ENCODE measurements at places on chromosomes 16 and 17.

- no peak for DNase-seq
Observed at GRCh38 chr17:3529817-3530741, 27.5 kb downstream of the TRPV3 start.

DNA sequence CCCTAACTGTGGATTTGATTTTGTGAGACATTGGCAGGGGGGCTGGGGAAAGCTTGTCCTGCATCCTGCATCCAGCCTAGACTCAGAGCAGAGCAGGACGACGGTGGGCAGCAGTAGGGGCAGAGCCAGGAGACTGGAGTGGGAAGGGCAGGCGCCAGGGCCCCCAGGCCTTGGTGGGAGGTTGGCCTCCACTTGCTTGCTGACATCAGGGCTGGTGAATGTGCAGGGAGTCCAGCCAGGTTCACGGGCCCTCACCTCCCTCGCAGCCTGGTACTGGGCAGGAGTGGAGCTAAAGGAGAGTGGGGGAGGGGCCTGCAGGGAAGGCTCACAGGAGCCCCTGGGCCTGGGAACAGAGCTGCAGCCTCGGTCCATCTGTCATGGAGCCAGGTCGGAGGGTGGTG, 2.2 kb upstream of the SMTNL2 start:
- DNase-seq = no peak

DNA sequence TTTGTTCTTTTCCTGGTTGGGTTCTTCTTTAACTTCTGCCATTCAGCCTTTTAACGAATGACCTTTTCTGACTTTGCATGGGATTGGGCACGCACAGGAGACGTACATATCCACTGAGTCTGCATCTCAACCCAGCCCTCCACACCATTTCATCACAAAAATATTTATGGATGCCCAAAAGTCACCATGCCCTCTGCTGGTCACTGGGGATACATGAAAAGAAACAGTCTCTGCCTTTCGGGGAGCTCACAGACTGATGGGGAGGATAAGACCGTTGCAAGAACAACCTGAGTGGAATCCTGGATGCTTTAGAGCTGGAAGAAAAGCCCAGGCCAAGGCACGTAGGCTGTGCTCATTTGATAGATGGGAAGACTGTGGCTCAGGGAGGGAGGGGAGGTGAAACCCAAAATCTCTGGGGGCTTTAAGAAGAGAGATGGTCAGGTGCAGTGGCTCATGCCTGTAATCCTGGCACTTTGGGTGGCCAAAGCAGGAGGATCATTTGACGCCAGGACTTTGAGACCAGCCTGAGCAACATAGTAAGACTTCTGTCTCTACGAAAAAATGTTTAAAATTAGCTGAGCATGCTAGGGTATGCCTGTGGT, 7.9 kb upstream of the MT2A start:
- DNase-seq = no peak

DNA sequence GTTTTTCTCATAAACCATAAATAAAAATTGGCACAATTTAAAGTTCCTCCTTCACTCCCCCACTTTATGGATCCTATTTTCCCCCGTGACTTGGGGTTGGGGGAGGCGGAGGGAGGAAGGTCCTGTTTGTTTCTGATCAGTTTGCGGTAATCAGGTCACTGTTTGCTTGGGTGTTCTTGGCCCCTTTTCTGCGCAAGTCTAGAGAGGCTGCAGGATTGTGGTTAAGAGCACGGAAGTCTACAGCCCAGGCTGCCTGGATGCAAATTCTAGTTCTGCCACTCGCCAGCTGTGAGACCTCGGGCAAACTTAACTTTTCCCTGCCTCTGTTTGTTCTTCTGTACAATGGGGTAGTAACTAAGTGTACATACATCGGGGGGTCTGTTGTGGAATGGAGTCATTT, 12.1 kb downstream of the ATP2C2 start:
- DNase-seq = no peak

DNA sequence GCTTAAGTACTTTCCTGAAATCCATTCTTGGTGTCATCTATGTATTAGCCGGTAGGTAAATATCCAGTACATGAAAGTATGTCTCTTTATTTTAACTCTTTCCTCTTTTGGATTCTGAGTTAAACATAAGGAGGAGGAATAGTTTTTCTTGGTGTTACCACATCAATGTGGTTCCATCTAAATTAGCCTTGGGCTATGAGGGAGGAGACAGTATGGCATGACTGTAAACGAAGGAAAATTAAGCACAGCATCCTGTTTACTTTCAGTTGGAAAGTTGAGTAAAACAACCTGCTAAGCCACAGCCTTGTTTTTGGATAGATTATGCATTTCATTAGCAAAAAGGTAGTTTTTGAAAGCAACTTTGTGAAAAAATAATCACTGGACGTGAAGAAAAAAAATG, 693.0 kb upstream of the SOX9 start:
- DNase-seq = no peak
